Activated CD4-positive, CD25-positive, alpha-beta regulatory T cell (primary cell): ENCODE measurements at places on chromosomes 5 and 9.

- no peak for DNase-seq
Measured at GRCh38 chr9:76756268-76756640, 8.0 kb upstream of the PCA3 start.

DNA sequence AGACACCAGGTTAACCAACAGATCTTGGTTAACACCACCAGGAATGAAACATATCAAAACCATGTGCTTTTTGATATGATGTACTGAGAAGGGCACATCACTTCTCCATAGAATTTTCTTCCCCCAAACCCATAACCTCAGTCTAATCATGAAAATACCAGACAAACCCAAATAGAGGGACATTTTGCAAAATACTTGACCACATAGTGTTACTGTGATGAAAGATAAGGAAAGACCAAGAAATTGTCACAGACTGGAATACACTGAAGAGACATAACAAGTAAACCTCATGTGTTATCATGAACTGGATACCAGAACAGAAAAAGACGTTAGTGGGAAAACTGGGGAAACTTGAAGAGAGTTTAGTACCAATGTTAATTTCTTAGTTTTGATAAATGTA lies 74.9 kb upstream of the VCAN start:
- no peak for DNase-seq

DNA sequence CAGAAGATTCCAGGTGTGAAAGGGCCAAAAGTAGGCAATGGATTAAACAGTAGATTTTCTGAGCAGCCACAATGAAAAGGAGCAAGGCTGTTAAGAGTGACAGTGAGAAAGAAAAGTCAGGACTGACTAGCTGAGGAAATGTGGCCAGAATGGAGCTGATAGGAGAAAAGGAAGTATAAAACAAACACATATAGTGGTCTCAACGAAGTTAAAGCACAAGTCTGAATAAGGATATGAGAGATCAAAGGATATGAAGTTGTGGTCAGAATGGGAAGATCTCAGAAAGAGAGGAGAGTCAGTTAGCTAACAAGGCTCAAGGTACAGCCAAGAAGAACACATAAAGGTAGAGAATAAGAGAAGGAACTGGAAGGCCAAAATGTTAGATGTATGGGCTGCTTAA lies 39.9 kb downstream of the FNIP1 start:
- no peak for DNase-seq

DNA sequence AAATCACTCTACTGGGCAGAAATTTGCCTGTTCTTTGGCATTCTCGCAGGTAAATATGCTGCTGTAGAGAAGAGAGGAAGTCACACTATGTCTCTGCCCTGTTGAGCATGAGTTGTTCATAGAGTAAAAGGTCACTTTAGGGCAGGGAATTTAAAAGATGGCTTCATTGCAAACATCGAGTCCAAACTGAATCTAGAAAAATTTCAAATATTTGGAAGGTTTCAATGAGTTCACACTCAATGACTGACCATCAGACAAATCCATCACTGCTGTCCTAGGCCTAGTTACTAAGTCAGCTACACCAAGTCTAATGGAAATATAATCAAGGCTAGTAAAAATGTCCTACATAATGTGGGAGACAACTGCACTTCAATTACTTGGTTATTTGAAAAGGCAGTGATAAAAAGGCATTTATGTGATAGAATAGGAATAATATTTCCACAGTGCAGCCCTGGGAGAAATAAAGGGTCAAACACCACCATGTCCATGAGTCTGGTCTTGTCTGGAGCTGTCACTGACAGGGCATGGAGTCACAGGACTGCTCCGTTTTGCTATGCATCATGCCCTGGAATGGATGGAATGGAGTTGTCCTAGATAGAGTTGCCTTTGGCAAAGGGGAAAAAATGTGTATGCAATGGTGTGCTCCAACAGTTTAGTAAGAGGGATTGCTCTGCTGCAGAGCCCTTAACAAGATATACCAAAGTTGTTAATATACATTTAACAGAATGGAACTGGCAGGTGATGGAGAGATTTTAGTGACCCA lies 218.5 kb upstream of the DAPK1 start:
- no peak for DNase-seq

DNA sequence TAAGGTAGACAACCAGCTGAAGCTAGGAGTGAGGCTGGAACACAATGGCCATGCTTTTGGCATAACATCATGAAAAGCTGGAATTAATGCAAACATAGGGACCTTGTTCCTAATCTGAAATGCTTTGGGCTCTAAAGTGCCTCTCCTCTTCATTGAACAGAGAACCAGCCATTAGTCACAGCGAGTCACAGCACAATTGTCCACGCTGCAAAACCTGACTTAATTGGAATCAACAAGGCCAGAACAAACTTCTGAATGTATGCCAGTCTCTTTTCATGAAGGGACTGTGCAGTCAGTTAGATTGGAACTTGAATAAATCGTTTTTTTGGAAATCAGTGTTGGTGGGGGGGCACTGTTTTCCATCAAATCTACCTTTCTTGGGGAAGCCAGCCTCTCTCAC lies 96.5 kb downstream of the JAKMIP2 start:
- no peak for DNase-seq

- no peak for DNase-seq
Measured at GRCh38 chr5:90096415-90097081, 313.0 kb downstream of the CETN3 start.

DNA sequence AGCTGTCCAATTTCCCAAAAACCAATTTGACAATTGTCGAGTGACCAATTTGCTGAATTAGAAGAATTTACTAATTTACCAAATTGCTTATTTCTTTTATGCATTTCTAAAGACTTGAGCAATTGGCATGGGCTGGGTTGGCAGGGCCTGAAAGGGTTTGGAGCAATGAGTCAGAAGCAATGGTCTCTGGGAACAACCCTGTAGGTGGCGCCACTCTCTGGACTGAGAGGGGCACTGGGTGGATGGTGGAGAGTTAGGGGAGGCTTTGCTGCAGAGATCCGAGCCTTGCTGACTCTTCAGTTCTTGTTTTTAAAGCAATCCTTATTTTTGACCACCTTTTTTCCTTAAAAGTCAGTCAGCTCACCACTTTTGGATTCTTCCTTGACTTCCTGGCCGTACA lies 71.5 kb upstream of the RPS23 start:
- DNase-seq: peak; percentile 3

DNA sequence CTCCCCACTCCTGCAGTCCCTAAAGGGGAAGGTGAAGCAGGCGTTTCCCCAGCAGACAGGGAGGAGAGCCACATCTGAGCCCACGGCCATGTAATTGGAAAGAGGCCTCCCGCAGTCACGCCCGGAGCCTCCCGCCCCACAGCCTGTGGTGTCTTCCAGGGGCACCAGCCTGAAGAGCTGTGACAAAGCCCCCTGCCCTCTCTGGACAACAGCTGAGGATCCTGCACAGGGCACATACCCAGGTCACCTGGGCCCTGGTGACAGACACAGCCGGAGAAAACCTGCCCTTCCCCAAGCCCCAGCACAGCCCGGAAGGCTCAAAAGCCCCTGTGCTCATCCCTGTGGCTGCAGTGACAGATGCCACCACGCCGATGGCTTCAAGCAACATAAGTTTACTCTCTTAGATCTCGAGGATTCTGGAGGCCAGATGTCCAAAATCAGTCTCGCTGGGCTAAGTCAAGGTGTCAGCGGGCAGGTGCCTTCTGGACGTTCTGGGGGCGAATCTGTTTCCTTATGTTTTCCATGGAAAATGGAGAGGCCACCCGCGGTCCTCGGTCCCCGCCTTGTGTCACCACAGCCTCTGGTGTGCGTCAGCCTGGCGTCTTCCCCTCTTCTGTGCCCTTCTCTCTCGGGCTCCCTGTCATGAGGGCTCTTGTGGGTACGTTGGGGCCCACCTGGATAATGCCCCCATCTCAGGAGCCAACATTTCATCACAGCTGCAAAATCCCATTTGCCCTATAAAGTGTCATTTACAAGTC lies 71.5 kb downstream of the PSMB7 start:
- no peak for DNase-seq

DNA sequence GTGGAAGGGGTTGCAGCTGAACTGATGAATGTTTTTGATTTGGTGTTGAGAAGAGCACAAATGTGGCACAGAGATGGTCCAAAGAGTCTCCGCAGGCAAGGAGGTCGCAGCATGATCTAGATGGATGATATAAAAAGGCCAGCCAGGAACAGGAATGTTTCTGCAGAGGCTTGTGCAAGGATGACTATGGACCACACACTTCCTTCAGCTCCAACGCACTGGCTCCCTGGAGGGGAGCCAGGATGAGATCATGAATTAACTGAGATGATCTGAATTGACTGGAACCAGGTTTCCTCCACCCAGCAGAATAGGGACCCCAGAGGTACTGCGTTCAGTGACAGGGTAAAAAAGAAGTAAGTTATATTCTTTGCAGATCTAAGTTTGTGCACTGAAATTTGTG lies 89.0 kb downstream of the ARSB start:
- no peak for DNase-seq

GRCh38 chr9:9585920-9586319 lies 1026.9 kb downstream of the PTPRD start:
- DNase-seq: no peak

GRCh38 chr5:102411-103043 lies 10.6 kb downstream of the PLEKHG4B start:
- no peak for DNase-seq

DNA sequence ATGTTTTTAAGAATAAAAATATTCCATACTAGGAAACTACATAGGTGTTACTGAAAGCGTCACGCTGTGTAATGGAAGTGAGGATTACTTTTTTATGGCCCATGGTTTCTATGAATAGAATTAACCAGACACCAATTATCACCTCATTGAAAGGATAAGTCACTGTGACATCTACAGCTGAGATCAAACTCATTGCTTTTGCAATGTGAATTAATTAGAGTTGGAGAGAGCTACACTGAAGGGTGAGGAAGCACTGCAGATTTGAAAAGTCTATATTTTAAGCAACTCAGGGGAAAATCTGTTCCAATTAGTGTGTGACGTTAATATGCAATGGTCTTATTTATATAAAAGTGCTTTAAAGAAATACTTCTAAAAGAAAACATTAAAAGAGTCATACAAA lies 1300.1 kb upstream of the DMAC1 start:
- DNase-seq: no peak

DNA sequence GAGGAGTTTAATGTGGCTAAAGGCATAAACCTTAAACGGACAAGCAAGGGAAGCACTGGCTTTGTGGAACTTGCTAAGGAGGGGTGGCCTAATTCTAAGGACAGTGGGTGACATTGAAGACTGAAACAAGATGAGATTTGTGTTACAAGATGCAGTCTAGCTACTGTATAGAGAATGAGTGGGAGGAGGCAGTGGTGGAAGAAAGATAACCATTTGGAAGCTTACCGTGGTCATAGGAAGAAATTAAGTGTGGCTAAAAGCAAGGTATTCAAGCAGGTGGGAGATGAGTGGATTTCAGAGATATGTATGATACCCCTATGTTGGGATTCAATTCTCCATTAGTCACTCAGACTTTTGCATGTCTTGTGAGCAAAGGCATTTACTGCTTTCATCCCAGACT lies 4.6 kb downstream of the PAM start:
- DNase-seq: no peak
